ENCODE measurements at places on chromosomes 12 and 14. TPM values are rescaled to one million over a fixed set of nuclear protein-coding genes. Genes with fewer than 3 reads are reported as not detected.

DNA sequence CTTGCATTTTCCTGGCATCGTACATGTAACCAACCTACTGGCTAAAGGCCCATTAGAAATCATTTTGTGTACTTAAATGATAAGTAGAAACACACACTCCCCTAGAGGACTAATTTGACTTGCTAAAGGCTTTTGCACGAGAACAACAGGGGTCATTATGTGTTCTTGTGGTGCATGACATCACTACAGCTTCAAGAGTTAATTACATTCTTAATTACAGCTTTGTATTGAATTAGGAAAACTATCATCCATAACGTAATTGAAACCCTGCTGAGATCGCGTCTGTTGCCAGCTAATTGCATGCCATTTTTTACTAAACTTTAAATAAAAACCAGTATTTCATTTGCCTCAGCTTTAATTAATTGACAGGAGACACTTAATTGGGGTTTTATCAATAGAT is 51.4 kb downstream of the TMEM132C start:
- no peak for DNase-seq

DNA sequence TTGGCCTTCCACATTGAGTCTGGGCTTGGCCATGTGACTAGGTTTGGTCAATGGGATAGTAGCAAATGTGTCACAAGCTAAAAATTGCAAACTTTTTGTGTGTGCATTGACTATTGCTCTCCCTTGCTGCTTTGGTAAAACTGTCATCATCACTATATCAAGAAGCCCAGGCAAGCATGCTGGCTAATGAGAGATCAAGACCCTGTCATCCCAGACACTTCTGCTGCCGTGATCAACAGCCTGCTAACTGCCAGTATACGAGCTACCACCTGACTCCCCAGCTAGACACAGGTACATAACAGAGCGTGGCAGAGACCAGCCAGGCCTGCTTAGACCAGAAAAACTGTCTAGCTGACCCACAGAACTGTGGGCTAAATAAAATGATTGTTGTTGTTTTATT is 456.7 kb upstream of the DCN start:
- no peak for DNase-seq

- no peak for DNase-seq
Measured at GRCh38 chr12:55392032-55392795, 8.1 kb upstream of the OR6C65 start.

DNA sequence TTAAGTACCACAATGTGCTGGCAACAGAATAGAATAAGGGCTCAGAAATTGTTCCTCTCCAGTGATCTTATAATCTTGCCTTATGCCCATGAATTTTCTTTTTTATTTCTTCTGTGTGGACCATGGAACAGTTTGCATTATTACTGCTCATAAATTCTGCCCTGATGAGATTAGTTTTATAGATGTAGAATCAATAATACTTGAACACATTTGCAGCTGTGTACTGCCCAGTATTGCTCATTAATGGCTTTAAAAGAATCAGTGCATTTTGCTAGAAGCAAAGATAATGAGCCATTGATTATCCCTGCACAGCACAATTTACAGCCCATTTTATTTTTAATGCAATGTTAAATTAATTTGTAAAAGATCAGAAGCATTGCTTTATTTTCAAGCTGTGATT is 172.3 kb upstream of the STXBP6 start:
- DNase-seq, result no peak

GRCh38 chr14:105765893-105766614 is 239.7 kb downstream of the TMEM121 start:
- DNase-seq, result no peak

SCN8A gene
- 0.60 TPM for total RNA-seq

SYCP3 gene
- total RNA-seq, result 0.20 TPM

CFAP54 gene
- total RNA-seq, result 0.68 TPM

NFATC4 gene
- 10.6 TPM for total RNA-seq

ACOT4 gene
- total RNA-seq, result 3.6 TPM
